Inflammatory macrophage treated with lipopolysaccharide for 4 hours (primary cell): ENCODE measurements at places on chromosomes 5 and 9.

DNA sequence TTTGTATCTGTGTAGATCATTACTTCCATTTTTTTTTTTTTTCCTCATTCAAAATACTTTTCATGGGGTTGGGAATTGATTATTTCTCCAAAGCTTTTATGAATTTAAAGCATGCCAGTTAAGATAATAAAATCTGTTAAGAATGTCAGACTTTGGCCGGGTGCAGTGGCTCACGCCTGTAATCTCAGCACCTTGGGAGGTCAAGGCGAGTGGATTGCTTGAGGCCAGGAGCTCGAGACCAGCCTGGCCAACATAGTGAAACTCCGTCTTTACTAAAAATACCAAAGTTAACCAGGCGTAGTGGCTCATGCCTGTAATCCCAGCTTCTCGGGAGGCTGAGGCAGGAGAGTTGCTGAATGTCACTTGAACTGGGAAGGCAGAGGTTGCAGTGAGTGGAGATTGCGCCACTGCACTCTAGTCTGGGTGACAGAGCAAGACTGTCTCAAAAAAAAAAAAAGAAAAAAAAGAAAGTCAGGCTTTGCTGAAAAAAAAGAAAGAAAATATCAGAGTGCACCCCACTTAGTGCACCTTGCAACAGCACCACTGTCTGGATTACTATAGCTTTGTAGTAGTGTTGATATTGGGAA is 18.5 kb downstream of the TBC1D2 start:
- DNase-seq = peak; percentile 46

GRCh38 chr9:36995927-36996705 is 38.0 kb downstream of the PAX5 start:
- peak; percentile 50 for DNase-seq

DNA sequence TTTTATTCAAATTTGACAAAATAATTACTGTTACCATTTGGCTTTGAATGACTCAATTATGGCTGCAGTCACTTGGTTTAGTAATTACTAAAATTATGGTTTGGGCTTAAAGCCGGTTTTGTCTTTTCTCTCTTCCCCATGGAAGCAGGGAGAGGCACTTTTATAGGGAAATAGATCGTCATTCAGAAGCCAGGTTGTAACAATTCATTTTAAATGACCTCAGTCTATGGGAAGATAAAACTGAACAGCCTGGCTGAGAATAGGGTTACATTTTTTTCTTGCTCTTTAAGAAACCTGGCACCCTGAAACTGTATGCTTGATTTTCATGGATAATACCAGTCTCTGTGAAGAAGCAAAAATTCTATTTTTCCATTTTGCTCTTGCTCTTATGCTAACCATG is 169.8 kb downstream of the SMC2 start:
- no peak for DNase-seq

- DNase-seq = peak; percentile 17
Observed at GRCh38 chr5:149216496-149216895, 55.2 kb upstream of the AFAP1L1 start.

GRCh38 chr5:92704590-92704989 is 876.4 kb downstream of the NR2F1-AS1 start:
- DNase-seq = no peak

DNA sequence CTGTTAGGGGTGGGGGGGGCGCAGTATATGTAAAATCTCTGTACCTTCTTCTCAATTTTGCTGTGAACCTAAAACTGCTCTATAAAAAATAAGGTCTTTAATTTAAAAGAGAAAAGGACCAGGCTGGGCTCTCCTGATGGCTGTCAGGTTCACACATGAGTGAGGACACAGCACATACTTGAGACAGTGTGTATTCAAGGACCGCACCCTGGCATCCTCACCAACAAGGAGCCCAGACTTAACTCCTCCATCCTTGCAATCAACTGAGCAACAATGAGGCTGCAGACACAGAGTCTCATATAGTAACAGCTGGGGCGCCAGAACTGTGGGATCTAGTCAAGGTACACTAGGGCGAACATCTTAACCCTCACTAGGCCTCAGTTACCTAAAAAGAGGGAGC is 9.8 kb downstream of the TNIP1 start:
- DNase-seq = no peak

- no peak for DNase-seq
Observed at GRCh38 chr9:630817-631216, 210.7 kb upstream of the DMRT1 start.

DNA sequence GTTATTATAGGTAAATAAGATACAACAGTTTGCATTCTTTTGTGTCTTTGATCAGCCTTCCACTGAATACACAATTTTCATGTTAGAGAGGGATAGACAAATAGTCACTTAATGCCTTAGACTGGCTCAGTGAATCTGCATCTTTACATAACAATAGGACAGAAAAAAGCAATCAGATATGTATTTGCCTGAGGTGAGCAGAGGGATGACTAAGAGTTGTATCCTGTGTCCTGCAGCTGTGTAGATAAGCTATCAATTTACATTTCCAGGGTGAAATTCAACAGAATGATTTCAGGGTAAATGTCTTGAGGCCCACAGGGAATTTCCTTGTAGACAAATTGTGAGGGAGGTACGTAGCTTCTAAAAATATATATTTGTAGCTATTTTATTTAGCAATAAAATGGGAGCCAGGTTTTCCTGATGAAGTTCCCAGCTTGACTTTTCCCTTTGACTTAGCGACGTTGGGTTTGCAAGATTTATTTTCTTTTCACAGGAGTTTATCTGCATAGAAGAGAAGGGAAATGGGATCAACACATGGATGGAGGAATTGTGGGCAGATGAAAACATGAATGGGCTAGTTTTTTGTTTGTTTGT is 586.1 kb upstream of the CDH6 start:
- no peak for DNase-seq

DNA sequence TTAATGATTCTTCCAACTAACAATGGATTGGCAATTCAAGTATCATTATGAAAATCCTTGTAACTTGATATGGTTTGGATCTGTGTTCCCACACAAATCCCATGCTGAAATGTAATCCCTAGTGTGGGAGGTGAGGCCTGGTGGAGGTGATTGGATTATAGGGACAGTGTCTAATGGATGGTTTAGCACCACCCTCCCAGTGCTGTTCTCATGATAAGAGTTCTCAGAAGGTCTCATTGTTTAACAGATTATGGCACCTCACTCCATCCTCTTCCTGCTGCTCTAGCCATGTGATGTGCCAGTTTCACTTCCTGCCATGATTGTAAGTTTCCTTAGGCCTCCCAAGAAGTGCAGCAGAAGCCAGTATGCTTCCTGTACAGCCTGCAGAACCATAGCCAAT is 1116.2 kb upstream of the EDIL3 start:
- DNase-seq = no peak

GRCh38 chr5:94366811-94367210 is 251.6 kb downstream of the KIAA0825 start:
- no peak for DNase-seq

- DNase-seq = no peak
Observed at GRCh38 chr5:58077416-58077815, 382.5 kb downstream of the PLK2 start.
